ENCODE measurements at places on chromosomes 16 and 17.
A peak's percentile ranks its signal among the peaks of the same experiment; 100 is the strongest.

GRCh38 chr17:10067446-10068143 is 130.8 kb downstream of the GAS7 start:
- no peak for DNase-seq

DNA sequence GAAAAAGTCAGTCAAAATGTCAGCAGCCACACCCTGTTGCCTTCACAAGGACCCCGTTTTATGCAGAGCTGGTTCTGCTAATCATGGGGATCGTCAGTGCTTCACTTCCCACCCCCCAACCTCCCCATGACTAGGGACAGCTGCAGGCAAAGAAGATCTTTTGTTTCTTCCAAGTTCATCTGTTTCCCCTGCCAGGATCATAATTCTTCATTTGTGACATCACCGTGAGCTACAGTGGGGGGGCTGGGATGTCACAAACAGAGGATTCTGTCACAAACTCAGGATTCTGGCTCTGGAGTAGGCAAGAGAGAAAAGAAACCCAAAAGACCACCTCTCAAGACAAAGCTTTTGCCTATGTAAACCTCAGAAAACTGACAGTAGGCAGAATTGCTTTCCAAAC is 24.7 kb downstream of the DNAJC7 start:
- peak; percentile 32 for DNase-seq

GRCh38 chr17:29674281-29674680 is 51.6 kb upstream of the CORO6 start:
- no peak for DNase-seq

DNA sequence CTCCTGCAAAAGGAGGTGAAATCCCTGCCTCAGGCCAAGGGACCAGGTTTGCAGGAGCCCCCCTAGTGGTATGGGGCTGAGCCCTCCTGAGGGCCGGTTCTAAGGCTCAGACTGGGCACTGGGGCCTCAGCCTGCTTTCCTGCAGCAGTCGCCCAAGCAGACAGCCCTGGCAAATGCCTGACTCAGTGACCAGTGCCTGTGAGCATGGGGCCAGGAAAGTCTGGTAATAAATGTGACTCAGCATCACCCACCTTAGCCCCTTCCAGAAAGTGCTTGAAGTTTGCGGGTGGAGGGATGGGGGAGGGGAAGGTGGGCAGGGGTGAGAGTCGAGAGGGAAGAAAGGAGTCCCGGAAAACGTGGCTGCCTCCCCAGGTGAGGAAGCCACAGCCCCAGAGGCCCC is 2.1 kb downstream of the MC1R start:
- peak; percentile 72 for DNase-seq

- DNase-seq: no peak
These were observed 36.7 kb upstream of the CCL1 start for GRCh38 chr17:34399725-34400124.

GRCh38 chr17:1511756-1512321 is 4.6 kb downstream of the INPP5K start:
- no peak for DNase-seq

DNA sequence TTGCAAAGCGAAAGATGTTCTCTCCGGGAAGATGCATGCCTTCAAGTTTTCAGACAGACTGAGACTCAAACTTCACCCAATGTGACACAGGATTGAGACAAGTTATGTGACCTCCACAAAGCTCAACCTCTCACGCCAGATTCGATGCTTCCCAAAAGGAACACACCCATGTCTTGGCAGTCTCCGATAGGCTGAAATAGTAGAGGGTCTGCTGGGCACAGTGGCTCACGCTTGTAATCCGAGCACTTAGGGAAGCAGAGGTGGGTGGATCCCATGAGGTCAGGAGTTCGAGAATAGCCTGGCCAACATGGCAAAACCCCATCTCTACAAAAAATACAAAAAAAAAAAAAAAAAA is 22.1 kb downstream of the ZFHX3 start:
- peak; percentile 54 for DNase-seq

DNA sequence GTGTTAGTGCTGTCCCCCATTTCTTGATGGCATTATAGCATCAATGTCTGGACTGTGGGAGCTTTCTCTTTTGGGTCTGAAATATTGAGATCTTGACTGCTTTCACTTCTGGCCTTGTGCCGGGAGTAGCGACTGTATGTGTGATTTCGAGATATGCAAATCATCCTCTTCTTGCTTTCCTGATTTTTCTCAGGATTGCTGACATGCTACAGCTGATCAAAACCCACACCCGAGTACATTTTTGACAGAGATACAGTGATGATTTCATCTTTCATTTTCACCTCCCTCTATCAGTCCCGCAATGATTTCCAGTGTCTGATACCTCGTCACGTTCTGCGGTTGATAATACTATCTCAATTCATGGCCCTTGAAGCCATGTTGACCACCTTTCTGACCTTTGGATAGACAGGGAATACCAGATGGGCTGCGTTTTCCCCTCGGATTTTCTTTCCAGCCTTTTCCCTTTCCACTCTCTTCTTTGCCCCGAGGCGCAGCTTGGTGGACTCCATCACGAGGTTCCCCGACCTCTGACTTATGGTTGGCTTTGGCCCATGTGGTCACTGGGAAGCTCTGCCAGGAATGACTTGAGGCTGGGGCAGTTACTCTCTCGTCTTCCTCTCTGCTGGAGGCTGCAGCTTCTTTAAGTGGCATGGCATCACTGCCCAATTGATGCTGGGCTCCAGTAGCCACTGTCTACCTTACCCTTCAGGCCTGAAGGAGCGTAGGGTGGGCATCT is 184.4 kb downstream of the SNX29 start:
- DNase-seq: no peak

DNA sequence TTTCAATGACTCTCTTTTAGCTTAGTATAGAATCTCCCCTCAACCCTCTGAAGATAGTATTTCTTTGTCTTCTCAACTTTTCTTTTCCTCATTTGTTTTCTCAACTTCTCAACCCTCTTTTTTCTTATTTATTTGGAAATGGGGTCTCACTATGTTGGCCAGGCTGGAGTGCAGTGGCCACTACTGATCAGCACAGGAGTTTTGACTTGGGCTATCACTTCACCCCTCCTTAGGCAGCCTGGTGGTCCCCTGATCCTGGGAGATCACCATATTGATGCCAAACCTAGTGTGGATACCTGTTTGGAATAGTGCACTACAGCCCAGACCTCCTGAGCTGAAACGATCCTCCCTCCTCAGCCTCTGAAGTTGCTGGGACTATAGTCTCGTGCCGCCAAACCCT is 79.8 kb downstream of the PITPNC1 start:
- no peak for DNase-seq

- DNase-seq: no peak
These were observed 1.4 kb downstream of the STAT5A start for GRCh38 chr17:42289611-42290181.

DNA sequence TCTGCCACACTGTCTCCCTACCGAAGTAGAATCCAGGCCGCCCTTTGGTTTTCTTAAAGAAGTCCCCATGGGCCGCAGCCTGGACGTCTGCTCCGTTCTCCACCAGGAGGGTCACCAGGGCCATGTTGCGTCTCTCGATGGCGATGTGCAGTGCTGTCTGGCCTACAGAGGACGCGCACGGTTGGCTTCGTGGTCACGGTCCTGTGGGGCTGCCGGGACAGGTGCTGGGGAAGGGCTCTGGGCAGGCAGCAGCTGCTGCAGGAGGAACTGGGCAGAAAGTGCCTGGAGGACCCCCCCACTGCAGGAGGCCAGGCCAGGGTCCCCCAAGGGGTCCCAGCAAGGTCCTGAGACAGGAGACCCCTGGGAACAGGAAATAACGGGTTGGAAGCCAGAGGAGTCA is 19.0 kb downstream of the TRPV1 start:
- DNase-seq: no peak

DNA sequence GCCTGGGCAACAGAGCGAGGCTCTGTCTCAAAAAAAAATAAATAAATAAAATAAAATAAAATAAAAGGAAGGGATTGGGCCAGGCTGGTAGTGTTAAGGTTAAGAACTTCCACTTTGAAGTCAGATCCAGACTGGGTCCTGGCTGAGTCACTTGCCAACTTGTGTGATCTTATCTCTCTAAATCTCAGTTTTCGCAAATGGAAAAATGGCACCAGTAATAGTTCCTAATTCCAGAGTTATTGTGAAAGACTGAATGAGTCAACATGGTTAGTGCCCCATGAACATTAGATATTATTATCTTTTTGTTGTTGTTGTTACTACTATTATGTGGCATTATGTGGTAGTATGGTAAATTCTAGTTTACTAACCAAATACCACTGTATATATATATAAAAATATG is 188.0 kb upstream of the AXIN2 start:
- DNase-seq: peak; percentile 31

- peak; percentile 59 for DNase-seq
These were observed 28.2 kb downstream of the LAT start for GRCh38 chr16:29012913-29013553.

GRCh38 chr16:80002261-80002660 is 401.7 kb upstream of the MAF start:
- DNase-seq: no peak

- DNase-seq: no peak
These were observed 88.6 kb downstream of the CACNG3 start for GRCh38 chr16:24344784-24345183.

DNA sequence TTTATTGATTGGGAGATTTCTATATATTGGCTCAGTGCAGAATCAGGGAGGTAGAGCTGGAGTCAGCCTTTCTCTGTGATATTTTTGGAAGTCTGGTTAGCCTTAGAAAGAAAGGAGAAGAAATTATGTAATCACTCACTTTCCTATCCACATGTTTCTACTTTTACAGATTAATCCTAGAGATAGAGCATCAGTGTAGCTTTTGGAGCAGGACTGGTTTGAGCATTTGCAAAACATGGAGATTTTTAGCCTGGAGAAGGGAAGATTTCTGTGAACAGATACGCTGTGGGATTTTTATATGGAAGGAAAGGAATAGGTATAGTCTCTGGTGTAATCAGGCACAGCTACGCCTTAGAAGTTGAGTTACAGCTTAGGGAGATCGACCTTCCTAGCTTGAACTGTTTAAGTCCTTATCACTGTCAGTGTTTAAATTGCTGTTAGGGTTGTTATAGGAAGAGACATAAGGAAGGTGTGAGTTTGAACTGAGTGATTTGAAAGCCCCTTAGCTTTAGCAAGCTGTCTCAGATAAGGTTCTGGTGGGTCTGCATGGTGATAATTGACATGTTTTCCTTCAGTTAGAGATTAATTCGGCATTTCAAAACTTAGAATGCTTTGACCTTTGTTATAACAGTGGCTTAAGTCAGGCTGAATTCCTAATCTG is 20.5 kb downstream of the METTL9 start:
- DNase-seq: no peak

- peak; percentile 78 for DNase-seq
These were observed 88.4 kb downstream of the PLXDC1 start for GRCh38 chr17:39062846-39063680.

DNA sequence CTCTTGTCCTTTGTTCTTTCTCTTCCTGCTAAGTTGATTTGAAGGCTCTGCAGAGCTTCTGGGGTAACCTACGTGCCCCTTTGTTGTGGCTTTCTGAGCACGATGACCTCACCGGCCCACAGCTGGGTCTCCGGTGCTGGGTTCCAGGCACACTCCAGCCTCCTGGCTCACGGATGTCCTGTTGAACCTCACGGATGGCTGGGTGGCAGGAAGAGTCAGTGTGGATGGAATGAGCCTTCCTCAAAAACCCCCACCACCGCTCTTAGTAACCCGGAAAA is 116.0 kb downstream of the SOCS1 start:
- DNase-seq: no peak

DNA sequence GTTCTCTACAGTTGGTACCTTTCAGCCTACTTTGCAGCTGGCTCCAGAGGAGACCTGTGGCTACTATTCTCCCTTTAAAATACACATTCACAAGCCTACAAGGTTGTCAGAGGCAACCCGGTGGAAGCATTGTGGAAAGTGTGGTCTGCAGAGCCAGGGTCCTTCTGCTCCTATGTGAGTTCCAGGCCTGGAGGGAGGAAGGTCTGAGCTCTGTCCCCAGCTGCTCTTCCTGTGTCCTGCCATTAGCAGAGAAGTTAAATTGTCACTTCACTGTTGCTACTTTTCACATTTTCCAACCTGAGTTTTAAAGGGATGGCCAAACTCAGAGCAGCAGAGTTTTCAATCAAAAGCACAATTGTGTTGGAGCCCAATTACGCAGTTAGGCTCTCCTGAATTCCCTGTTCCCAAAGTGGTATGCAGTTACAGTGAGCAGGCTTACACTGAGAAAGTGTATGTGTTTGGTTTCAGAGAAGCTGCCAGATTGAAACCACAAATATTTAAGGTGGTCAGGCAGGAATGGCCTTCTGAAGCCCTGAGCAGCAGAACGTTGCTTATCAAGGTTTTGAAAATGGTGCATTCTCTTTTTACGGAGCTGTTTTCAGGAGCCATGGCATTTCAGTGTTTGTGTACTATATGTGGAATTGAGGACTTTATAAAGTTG is 25.0 kb downstream of the MAP3K3 start:
- no peak for DNase-seq

DNA sequence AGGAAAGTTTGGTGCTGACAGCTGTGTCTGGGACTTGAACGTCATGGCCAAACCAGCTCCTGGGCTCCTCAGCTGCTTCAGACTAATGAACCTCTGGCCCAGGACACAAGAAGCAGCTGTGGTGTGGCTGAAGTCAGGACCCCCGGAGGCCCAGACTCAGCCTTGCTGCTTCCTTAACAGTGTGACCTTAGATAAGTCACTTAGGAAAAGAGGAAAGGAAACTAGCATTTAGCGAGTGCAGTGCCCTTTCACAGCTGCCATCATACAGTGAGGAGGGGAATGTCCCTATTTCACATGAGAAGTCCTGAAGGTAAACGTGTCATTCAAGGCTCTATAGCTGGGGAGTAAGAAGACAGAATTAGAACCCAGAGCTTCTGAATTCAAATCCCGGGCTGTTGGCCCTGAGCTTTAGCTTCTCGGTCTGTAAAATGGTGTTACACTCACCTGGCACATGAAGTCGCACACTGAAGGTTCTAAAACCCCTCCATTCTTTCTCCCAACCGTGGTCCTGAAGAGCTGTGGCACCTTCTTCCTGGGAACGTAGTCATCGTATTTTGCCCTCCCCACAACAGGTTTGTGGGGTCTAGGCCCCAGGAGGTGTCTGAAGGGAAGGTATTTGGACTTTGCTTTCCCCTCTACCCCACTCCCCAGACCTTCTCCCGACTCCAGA is 910 bp upstream of the RAMP2 start:
- no peak for DNase-seq

DNA sequence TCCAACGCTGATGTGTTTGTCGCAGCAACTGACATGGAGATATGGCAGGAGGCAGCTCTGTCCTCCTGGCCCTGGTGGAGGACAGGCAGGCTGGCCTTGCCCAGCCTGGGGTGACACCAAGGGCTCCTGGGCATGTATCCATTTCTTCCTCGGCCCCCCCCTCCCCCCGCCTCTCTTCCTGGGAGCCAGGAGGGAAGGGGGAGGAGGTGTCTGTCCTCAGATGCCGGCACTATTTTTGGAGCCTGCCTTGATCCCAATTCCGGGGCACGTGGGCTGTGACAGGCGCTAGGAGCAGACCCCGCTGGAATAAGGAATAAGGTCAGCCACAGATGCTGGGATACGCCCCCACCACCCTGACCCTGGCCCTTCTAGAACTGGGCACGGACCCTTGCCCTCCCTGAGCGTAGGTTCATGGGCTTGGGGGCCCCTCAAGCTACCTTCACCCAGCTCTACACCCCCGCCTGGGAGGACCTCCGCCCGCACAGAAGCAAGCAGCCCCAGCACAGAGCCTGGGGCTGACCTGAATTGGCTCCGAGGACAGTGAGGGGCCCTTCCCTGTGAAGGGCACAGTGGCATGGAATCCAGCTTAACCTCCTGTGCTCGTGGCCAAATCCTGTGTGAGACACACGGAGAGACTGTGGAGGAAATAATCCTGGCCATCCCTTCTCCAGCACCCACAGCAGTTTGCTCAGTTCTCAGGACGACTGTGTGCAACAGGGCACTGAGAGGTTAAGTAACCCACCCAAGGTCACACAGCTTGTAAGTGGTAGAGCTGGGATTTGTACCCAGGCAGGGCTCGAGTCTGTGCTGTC is 24.1 kb downstream of the SEC14L5 start:
- DNase-seq: no peak
